ENCODE measurements at places on chromosomes 2 and 18. TPM values are rescaled to one million over a fixed set of nuclear protein-coding genes. Genes with fewer than 3 reads are reported as not detected.

GRCh38 chr2:144983107-144983506, 463.2 kb upstream of the ZEB2 start:
- no peak for DNase-seq

Gene GKN1
- total RNA-seq: not detected

- DNase-seq: no peak
These were observed 44.1 kb upstream of the ACKR3 start for GRCh38 chr2:236525411-236525997.

DNA sequence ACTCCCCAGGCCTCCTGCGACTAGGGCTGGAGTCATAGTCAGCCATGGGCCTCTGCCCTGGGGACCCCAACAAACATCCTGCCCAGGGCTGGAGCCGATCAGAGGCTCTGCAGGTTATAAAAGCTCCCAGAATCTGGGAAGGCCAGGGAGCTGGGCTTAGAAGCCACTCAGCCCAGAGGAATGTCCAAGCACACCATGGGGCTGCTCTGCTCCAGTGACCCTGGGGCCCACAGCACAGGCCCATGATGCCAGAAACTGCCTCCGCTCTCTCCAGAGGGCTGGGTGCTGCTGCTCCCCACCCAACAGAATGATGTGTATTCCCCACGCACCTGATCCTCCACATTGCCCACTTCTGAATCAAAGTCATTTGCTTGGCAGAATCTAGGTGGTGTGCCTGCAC, 88.5 kb downstream of the ARMC9 start:
- DNase-seq: no peak

GRCh38 chr2:165240916-165241315, 1.7 kb downstream of the SCN2A start:
- DNase-seq: no peak

Gene GLI2
- total RNA-seq: 11.6 TPM

Gene ANKZF1
- total RNA-seq: 65.1 TPM

All from PC-9 (cell line).